ENCODE measurements at places on chromosomes 2 and 18.

- DNase-seq: no peak
Measured at GRCh38 chr18:9446839-9447238, 28.5 kb upstream of the RALBP1 start.

- DNase-seq: no peak
Measured at GRCh38 chr18:78814766-78815165, 164.9 kb upstream of the SALL3 start.

DNA sequence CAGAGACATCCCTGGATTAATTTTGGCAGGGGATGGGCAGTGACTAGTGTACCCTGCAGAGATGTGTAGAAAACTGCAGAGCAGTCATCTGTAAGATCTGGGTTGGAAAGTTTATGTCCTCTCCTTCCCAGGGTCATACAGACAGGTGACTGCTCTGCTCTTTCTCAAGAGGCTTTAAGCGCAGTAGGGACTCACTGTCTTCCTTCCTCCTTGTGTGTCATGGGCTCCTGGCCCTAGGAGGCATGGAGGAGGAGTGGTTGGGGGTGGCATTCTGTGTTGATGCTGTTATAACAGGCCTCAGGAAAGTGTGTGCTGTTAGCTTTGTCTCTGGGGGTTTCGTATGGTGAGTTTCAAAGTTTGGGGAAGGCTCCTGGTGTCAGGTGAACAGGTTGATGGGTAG, 130.5 kb upstream of the MGAT5 start:
- no peak for DNase-seq

DNA sequence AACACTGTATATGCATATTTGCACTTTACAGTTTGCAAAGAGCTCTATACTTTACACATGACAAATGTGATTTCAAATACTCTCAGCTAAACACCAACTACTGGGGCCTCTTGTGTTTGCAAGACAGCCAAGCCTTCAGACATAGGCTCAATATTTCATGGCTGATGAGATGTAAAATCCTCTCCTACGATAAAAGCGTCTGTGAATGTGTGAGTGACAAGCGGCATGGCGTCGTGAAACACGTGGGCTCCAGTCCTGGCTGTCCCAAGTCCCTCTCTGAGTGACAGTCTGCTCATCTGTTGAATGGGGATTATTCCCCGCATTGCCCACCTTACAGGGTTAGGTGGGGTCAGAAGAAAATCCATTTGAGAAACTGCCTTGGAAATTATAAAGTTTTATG, 489.8 kb downstream of the RNF144A start:
- DNase-seq: no peak

GRCh38 chr2:112622528-112622849, 23.2 kb upstream of the SLC20A1 start:
- no peak for DNase-seq

DNA sequence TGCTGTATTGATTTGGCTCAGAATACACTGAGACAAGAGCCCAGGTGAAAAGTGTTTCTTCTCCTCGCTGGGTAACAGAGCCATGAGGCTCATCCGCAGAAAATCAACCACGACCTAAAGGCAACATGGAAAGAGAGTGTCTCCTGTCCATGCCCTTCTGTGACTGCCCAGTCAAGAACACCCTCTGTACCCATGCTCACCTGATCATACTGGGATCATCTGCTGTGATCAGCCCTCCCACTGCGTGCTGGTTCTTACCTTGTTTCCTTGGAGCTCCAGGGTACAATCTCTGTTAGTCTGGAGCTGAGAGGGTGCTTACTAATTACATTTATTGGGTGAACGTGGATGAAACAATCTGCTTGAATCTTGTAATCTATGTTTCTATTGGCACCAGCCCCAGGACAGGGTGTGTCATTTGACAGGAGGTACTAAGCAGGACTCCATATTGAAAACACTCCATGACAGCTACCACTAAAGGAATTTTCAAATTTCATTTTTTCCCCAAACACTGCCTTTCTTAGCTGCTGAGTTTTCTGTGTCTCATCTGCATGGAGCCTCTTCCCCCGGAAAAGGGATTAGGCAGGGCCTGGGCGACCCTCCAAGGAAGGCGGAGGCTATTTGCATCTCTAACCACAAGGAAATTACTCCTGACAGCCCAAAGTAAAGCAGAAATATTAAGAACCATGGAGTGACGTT, 39.7 kb upstream of the GRP start:
- no peak for DNase-seq

DNA sequence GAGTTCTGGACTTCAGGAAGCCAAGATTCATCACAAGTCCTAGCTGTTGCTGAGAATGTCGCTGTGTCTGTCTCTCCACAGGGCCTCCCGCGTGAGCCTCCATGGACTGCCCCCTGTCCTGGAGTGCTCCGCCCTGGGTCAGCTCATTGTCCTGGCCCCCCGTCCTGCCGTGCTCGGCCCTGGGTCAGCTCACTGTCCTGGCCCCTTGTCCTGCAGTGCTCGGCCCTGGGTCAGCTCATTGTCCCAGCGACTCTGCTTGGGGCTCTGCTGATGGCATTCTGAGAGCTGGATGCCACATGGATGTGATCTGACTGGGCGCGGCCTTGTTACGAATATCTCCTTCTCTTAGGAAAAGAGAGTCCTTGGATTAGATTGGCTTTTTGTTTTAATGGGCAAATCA, 78.5 kb downstream of the EIPR1 start:
- no peak for DNase-seq

DNA sequence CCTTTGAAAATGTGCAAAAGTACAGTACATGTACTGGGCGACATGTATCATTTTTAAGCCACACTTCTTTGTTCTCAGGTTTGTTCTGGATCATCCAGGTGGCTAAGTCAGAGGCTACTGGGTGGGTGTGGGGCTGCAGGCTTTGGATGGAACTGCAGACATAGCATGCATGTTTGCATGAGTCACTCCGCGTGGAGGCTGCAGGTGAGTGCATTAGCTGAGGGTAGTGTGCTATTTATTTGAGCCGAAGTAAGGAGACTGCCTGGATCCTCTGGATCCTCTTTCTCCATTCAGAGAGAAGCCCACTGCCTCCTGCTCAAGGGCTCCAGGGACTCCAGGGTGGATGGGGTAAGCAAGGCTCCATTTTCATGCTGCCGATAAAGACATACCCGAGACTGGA, 9.4 kb upstream of the NEURL3 start:
- no peak for DNase-seq

DNA sequence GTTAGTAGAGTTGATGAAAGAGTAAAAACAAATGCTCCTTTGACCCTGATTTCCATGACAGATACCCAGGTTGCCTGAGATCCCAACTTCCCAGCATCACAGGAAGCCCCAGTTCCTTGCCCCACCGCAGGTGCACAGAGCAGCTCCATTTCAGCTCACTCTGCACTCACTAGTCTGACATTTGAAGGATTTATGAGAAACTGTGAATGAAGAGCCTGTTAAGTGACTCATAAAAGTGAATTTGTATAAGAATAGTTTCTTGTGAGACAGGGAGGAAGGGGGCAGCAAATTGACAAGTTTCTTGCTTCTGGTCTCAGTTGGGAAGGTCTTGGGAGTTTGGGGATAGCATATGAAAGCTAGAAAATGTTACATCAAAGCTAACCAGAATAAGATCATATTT, 248.7 kb upstream of the ATP5MC3 start:
- no peak for DNase-seq

GRCh38 chr18:22609642-22610041, 191.9 kb upstream of the CTAGE1 start:
- DNase-seq: no peak

DNA sequence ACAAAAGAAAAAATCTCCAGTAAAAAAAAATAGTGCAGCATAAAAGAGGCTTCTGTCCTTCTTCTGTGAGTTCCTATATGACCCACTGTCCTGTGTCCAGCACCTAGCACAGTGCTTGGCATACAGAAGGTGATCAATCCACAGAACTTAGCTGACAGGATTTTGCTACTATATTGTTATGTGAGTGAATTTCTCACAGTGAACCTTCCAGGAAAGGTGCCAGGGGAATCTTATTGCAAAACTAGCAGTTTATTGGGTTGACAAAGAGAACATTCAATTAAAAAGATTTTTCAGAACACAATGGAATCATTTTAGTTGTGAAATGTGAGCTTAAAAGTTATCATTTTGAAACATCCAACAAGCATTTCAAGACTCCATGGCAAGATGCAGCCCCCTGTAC, 12.4 kb upstream of the TRIB2 start:
- DNase-seq: no peak

DNA sequence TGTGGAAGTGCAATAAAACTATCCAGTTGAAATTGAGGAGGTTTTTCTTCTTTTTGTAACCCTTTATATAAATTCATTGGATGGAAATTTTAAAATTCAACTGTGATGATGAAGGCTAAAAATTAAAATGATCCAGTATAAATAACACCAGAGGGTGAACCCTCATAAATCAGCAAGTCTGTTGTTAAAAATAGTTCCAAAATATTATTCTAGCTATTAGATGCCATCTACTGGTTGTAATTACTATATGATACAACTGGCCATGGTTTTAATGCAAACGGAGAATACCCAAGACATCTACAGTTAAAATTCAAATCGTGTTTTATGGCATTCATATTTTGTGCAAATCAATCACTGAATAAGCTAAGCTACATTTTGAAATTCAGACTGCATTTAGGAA, 53.8 kb downstream of the TMEM200C start:
- no peak for DNase-seq

DNA sequence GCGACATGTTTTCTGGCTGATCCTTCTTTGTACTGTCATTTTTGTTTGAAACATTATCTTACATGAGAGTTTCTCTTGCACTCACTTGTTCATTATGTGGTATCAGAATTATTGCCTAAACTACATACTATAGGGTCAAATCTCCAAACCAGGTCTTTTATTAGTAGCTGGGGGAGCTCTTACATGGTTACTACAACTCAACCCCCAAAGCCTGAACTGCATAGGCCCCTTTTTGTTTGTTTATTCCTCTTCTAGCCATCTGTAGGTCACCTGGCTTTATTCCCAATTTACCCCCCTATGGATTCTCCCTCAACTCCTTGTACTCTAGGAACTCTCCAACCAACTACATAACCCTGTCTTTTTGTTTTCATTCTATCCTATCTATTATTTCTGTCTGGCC, 46.7 kb downstream of the PUM2 start:
- no peak for DNase-seq

GRCh38 chr2:68948710-68949109, 4.0 kb downstream of the GKN2 start:
- no peak for DNase-seq

- no peak for DNase-seq
Measured at GRCh38 chr2:3488855-3489763, 30.2 kb downstream of the ADI1 start.

- DNase-seq: no peak
Measured at GRCh38 chr2:159476329-159476728, 140.0 kb downstream of the BAZ2B start.

DNA sequence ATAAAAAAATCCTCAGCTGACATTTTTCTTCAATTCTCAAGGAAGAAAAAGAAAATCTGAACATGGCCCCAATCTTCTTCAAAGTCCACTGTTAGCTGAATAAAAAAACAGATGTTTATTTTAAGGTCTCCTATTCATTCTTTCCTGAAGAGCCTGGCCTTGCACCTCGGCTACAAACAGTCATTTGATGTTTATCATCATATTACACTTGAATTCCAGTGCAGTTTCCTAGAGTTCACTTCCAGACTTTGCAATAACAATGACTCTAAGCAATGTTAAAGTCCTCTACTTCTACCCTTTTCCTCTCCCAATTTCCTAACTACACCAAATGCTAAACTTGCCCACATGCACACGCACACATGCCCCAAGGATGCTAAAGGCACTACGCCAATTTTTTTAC, 70.1 kb downstream of the NOL10 start:
- no peak for DNase-seq

GRCh38 chr2:177000061-177000714, 212.4 kb upstream of the HNRNPA3 start:
- DNase-seq: no peak
